ENCODE measurements at places on chromosomes 4 and X.

GRCh38 chr4:150141756-150142155 lies 63.5 kb downstream of the DCLK2 start:
- DNase-seq, result no peak

DNA sequence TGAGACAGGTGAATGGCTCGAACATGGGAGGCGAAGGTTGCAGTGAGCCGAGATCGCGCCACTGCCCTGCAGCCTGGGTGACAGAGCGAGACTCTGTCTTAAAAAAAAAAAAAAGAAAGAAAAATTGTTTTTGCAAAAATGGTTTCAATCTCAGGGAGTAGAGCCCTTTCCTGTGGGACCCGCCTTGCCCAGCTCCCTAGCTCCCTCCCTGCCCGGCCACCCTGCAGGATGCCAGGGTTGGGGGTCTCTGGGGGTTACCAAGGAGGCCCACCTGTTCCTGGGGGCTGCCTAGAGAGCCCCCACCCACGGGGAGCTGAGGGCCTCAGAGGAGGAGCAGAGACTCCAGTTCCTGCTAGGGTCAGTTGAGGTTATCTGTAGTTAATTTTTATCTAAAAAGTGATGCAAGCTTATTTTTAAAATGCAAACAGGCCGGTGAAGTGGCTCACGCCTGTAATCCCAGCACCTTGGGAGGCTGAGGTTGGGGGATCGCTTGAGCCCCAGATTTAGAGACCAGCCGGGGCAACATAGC lies 18.7 kb upstream of the PLCXD1 start:
- no peak for DNase-seq

DNA sequence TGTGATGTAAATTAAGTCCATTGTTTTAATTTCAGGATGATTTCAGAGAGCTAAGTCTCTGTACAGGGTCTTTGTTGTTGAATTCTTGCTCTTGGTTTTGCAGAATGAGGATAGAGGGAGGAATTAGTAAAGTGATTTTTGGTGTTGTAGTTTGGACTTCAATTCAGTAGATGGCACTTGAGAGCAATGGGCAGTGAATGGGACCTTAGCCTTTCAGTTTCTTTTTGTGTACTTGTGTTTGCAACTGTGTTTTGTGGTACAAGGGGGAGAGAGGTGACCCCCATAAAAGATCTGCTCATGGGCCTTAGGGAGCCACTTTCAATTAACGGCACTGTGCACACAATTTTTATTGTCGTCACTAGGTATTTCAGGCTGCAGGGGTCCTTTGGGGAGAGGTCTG lies 340.0 kb downstream of the DCAF12L2 start:
- DNase-seq, result no peak

GRCh38 chrX:78123190-78123589 lies 16.3 kb downstream of the TAF9B start:
- no peak for DNase-seq

DNA sequence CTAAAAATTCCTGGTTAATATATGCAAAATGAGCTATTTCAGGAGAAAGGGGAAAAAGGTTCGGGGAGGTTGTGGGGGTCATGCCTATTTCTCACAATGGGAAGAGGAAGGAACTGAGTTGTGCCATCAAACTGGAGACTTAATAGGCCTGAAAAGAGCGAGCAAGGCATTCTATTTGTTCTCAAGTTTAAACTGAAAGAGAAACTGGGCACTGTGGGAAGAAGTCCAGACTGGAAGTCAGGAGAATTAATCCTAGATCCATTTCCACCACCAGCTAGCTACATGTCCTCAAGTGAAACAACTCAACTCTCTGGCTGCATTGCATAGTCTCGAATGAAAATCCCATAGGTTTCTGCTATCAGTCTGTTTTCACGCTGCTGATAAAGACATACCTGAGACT lies 50.6 kb downstream of the PPARGC1A start:
- DNase-seq, result no peak

DNA sequence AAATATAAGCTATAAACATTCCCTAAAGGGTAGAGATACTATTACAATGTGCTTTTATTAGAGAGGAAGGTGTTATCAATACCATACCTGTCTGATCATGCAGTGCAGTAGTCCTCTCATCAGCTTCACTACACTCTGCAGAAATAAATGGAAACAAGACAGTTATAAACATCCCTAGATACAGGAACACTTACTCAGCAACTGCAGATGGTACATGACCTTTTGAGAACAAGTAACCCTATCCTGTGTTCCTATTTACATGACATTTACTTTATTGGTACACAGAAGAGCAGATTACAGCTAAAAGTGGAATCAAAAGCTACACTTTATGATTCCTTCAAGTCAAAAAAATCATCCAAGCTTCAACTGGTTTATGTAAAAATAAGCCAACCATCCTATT lies 9.0 kb downstream of the PHKA1 start:
- no peak for DNase-seq

GRCh38 chrX:132769609-132770008 lies 188.8 kb downstream of the HS6ST2 start:
- no peak for DNase-seq

DNA sequence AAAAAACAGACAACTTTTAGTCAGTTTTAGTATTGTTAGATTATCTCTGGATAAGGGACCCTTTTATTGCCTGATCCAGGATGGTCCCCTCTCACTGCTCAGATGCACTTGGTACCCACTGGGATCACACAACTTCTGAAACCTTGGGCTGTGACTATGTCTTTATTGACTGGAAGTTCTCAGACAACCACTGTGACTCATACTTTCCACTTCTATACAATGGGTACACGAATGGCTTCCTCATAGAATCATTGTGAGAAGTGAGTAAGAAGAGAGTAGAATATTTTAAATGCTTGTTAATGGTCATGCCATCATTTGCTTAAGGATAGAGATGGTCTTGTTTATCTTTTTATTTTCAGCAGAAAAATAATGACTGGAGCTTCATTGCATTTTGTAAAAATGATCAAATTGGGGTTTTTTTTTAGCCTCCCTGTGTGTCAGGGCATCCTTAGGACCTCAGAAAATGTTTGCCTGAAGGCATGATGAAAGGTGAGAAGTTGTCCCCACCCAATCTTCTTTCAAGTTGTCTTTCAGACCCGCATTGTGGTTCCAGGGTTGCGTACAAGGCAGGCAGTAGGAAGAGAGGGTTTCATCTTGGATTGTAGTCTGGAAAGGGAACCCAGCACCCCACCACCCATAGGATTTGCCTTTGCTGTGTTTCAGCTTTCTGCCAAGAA lies 115.1 kb downstream of the CPEB2 start:
- DNase-seq, result no peak

GRCh38 chrX:2889045-2889605 lies 40.0 kb downstream of the ARSD start:
- no peak for DNase-seq

GRCh38 chr4:168713253-168713652 lies 216.4 kb downstream of the PALLD start:
- no peak for DNase-seq

DNA sequence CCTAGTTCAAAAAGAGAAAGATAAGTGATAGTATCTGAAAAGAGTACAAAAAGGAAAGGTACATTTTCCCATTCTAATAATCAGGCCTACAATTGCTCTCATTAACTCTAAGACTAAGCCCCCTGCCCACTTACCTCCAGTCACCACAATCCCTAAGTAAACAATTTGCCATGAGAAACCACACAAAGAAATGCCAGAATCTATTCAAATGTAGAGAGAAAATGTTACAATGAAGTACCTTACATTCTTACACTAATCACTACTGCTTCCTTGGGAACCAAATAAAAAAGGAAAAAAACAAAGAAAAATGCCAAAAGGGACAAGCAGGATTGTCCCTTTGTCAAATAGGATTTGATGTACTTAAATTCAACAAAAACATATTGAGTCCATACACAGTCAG lies 188.2 kb upstream of the NRK start:
- DNase-seq, result no peak

DNA sequence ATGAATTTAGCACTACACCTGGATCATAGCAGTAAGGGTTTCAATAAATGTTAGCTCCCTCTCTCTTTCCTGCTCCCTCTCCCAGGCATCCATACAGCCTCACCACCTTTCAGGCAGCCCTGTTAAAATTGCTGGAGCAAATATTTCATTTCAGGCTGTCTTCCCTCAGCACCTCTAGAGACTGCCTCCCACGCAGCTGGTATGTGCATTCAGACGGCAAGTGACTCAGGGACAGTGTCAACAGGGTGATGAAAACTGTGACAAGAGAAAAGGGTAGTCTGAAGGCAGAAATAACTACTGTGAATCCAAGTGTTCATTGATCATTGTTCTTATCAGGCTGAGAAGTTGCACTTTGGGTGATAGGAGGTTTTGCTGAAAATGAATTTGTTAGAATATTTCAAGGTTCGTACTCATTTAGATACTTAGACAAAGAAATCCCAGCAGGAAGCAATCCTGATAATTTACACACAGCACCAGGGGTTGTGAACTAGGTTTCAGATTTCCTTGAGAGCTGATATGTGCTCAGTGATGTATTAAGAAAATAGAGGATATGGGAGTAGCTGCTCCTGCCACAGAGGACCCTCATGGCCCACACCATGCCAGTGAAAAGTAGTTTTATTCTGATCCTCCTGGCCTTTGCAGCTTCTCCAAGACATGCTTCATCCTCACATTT lies 424.2 kb downstream of the FGF13 start:
- no peak for DNase-seq

DNA sequence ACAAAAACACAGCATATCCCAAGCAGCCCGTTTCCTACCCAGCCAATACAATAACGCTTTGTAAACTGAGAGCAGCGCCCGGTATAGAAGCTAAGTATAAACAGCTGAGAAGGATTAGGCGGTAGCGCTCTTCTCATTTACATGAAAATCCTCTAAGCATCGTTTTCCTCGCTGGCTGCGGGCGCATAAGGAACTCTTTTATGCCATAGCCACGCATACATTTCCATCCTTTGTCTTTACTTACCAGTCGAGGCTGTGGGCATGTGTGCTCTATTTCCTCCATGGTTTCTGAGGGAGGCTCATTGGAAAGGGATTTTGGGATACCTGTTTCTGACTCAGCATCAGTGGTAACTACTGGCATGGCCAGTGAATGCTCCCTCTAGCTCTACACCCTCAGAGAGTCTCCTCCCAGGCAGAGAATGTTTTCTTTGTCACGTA lies 383 bp downstream of the PCYT1B start:
- DNase-seq, result no peak

DNA sequence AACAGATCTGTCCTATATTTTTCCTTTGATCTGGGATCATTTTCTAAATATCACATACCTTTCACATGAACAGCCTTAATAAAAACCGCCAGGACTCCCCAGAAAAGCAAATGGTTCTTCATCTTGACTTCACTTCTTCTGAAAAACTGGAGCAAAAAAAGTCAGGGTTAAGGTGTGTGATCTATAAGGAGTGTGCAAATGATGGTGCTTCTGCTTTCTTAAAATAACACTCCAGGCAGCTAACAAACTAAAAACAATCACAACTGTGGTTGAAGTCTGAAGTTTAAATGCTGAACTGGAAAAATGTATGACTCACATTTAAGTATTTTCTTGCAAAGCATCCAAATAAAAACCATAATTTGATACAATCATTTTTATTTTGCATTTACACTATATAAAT lies at the start of gene JCHAIN:
Gene JCHAIN, minus strand, starts transcription at position 140 of the 400 bp plus-strand sequence. Its CDS starts 18 bp downstream, at position 122.
- DNase-seq, result no peak

DNA sequence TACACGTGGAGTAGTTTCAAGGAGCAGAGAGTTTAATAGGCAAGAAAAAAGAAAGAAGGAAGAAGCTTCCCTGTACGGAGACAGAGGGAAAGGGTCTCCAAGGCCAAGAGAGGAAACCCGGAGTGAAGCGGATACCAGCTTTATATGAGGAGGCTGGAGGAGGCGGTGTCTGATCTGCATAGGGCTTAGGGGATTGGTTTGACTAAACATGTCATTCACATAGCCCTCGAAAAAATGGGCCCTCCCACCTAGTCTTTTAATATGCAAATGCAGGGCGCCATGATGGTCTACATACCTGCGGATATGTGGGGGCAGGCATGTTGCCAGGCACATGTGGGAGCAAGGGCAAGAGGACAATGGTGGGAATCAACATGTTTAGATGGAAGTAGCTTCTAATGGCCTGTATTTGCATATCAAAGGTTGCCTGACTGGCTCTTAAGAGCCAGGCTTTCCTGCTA lies 103.1 kb upstream of the UGT8 start:
- DNase-seq, result no peak

- peak; percentile 27 for DNase-seq
Observed at GRCh38 chr4:145936997-145937901, 1.4 kb downstream of the ZNF827 start.

GRCh38 chr4:152258804-152259708 lies 276.8 kb downstream of the FBXW7 start:
- DNase-seq, result no peak

- no peak for DNase-seq
Observed at GRCh38 chr4:57190601-57191481, 80.7 kb upstream of the IGFBP7 start.

Measured in stimulated activated CD4-positive, alpha-beta T cell treated with anti-CD3 and anti-CD28 coated beads, TNF-alpha, amount 100 ng/mL, for 4 hours (primary cell).